Breast epithelium (tissue), 4 donors: ENCODE measurements at places on chromosomes 5 and 9. TPM values are rescaled to one million over a fixed set of nuclear protein-coding genes. Genes with fewer than 3 reads are reported as not detected.
A peak's percentile ranks its signal among the peaks of the same experiment; 100 is the strongest.

The TPM2 gene
- total RNA-seq, result 258 TPM

DNA sequence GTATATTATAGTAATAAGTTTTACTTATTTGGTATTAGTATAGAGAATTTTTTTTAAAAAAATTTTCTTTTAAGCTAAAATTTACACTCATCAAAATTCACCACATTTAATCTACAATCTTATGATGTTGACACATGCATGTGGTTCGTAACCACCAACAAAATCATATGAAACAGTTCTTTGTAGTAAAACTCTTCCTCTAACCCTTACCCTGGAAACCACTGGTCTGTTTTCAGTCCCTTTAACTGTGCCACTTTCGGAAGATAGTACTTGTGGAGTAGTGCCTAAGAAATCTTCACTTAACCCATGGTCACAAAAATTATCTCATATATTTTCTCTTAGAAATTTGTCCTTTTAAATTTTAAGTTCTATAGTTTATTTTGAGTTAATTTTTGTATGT lies 1498.8 kb downstream of the MAT2B start:
- no peak for DNase-seq

The POLR1E gene
- total RNA-seq, result 28.8 TPM

The PIK3R1 gene
- total RNA-seq, result 429 TPM

- DNase-seq, result no peak
Observed at GRCh38 chr5:84086511-84086910, 298.2 kb downstream of the EDIL3 start.

GRCh38 chr5:76590027-76590426 lies 33.2 kb downstream of the F2RL2 start:
- DNase-seq, result no peak

The ZNF354B gene
- 29.8 TPM for total RNA-seq

DNA sequence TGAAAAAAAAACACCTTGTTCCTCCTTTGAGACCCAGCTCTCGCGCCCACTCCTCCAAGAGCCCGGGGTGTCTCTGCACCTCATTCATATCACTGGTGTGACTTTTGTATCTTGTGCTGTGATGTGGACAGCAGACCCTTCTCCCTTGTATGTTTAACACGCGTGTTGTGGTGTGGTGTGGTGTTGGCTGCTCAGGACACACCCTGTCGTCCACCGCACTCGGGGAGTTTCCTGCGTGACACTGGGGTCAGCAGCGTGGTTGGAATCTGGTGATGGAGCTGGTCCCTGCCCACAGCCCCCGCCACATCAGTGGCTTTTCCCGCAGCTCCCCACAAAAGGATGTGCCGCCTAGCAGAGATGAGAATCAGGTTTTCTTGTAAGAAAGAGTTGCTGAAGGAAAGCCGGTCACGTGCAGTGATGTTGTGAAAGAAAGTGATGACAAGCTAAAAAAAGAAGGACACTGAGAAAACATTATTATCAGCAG lies 61.5 kb downstream of the TENT4A start:
- no peak for DNase-seq

DNA sequence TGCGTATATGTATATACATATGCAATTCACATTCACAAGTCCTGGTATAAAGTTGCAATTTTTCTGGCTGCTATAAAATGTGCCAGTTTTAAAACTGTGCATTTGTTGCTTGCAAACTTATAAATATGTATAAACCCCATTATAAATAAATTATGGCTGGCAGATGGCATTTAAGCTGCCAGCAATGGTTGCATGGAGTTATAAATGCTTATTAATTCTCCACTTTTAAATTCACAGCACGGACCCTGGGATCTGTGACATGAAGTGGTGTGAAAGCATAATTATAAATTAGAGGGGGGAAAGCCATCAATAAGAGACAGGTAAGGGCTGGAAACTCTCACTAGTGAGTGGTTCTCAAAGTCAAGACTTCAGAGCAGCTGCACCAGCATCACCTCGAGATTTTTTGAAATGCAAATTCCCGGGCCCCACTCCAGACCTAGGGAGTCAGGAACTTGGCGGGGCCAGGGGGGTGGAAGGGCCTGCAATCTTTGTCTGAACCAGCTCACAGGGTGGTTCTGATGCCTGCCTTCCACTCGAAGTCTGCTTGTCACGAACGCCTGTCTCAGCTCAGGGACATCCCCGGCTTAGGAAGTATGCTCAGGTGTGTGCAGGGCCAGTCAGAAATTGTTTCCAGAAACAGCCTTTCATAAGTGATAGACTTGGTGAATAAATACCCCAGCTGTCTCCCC lies 16.9 kb downstream of the S1PR3 start:
- no peak for DNase-seq

GRCh38 chr5:61256474-61256873 lies 75.6 kb upstream of the ZSWIM6 start:
- DNase-seq, result no peak

The DMRT3 gene
- total RNA-seq, result 1.8 TPM

The PRKACG gene
- total RNA-seq, result not detected

- DNase-seq, result peak; percentile 94
Observed at GRCh38 chr5:148949841-148950470, 112.9 kb downstream of the SH3TC2 start.

DNA sequence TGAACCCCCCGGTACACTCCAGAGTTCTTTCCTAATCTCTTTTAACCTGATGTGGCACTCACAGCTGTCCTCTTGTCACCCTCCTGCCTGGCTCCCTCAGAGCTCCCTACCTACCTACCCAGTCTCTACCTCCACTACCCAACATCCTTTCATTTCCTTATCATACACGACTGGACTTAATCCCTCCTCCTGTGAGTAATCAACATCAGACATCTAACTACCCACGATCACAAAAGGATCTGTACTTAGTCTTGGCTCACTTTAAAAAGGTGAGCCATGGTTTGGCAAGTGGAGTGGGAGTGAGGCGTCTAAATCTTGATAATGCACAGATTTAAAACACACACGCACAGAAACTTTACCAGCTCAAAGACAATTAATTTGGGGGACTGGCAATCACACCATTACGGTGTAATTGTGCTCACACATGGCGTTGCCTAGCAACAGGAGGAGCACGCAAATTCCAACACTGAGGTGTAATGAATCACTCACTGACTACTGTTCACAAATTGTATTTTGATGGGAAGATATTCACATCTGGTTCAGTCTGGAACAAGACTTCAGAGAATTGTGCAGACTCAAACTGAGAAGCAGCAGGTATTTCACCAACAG lies 235.9 kb downstream of the EPB41L4A start:
- no peak for DNase-seq

The DPYSL3 gene
- 73.1 TPM for total RNA-seq

GRCh38 chr9:28135549-28135948 lies 562.3 kb upstream of the C9orf72 start:
- no peak for DNase-seq

DNA sequence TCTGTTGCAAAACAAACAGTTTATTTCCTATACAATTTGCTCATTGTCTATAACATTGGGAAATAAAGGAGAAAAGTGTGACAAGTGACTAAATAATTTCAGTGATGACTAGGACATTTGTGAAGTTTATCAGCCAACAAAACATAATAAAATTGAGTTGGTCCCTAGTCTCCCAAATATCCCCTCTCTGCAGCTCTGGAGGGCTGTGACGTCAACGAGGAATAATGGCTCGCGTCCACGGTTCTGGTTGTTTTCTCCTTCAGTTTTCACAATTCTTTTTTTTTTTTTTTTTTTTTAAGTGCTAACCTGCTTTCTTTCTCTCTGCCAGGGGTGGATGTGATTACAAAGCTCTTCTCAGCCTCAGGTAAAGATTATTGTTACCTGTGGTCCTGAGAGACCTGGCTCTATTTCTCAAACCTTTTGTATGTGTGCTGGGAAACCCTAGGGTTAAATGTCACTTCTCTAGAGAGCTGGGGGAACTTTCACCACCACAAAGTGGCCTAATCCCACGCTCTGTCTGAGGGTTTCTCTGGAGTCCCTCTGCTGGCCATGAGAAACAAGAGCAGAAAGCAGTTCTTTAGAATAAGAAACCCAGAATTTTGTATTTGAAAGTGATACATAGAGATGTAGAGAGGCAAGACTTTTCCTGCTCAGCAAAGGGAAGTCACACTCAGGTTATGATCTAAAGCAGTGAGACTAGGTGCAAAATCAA lies 36.2 kb upstream of the ANKRD55 start:
- no peak for DNase-seq
